ENCODE measurements at places on chromosomes 1 and 21.

DNA sequence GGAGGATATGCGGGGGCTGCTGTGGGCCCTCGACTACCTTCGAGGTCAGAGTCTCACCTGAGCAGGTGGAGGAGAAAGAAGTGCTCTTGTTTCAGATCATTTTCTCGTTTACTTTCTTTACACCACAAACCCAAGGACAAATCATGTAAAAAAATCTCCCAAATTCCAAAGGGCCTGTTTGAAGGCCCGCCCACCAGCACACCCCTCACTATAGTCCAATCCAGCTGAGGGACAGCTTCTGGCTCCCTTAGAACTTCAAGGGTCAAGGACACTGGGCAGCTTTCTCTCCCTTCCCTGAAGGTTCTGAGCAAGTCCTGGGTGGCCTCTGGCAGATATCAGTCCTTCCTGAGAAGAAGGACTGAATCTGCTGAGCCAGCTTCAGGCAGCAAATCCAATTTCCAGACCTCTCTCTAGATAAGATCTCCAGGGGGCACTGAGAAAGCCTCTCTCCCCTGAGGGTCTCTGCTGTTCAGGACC lies 5.5 kb downstream of the STK40 start:
- DNase-seq: no peak

DNA sequence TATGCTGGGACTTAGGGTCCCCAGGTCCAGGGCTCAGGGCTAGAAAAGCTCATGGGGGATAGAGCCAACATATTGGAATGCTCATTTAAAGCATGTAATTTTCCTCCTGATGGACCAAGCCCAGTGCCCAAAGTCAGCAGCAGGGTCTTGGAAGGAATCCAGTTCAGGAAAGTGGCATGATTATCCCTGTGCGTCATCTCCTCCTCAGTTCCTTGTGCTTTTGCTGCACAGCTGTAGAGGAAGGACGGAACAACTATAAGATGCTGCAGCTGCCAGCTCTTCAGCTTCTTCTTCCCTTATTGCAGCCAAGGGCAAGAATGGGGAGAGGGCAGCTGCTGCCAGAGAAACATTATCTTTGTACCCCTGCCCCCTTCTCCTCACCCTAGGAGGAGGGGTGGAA lies 58.4 kb downstream of the OVGP1 start:
- DNase-seq: no peak

DNA sequence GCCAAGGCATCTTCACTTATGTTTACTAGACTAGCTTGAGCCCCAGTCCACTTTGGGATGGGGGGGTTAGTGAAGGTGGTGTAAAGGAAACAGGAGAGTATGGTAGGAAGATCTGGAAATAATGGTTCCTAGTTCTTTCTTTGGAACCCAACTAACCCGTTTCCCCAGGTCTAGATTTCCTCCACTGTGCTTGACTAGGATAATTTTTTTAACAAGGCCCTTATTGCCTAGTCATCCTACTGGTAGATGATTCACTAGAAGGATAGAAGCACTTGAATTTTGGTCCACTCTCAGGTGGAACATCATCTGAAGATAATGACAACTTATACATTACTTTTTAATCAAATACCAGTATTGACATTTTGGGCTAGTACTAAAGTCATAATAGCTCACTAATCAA lies 45.9 kb upstream of the MYOCOS start:
- no peak for DNase-seq

DNA sequence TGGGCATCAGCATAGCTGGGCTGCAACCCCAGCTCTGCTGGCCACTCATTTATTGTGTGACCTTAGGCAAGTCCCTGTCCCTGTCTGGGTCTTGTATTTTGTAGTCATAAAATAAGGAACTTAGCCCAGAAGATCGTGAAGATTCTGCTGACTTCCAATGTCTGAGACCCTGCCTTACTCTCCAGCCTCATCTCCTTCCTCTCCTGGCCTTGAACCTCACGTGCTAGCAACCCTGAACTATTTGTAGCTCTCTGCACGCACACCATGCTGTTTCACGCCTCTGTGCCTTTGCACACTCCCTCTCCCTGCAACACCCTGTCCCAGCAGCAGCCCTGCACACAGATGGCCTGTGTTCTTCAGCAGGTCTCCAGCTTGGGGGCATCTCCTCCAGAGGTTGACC lies 121.1 kb downstream of the LACTBL1 start:
- DNase-seq: no peak

GRCh38 chr1:5371270-5371669 lies 621.0 kb downstream of the NPHP4 start:
- DNase-seq: no peak

GRCh38 chr1:109622137-109622892 lies 2.7 kb downstream of the AMPD2 start:
- DNase-seq: no peak

DNA sequence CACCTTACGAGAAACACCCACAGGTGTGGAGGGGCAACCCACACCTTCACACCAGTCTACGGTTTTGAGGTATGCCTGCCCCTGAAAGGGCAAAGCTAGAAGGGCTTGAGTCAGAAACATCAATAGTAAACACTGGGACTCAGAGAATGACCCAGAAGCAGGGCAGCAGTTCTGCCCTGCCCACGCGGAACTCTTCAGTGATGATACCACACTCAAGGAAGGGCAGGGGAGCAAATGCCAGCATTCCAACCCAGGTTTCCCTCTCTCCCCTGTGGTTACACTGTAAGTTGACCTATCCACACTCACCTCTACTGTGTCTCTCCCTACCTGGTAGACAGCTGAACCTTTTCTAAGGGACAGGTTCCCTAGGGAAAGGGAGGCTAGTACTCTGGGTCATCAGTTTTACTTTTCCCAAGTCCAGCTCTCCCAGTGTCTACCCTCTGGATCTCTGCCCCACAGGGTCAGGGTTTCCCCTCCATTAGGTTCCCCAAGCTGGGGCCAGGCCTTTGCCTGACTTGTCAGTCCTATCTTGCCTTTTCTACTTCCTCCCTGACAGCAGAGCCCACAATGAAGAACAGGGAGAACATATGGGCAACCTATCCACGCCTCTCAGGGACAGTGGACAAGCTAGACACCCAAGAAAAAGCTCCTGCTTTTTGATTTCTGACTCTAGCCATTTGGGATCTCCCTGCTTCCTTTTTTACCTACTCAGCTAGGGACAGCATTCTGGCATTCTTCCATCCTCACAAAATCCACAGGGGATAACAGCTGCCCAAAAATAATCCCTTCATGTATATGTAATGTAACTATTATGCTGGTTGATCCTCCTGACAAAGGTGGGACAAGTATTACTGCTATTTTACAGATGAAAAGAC lies 3.0 kb downstream of the F11R start:
- DNase-seq: no peak

Data from stimulated activated CD8-positive, alpha-beta memory T cell treated with anti-CD3 and anti-CD28 coated beads, Interleukin-15, amount 100 ng/mL, for 4 hours (primary cell).